COLO829 (cell line): ENCODE measurements at places on chromosomes 11 and 22.

GRCh38 chr22:22546490-22546889, 12.6 kb downstream of the PRAME start:
- DNase-seq, result no peak

DNA sequence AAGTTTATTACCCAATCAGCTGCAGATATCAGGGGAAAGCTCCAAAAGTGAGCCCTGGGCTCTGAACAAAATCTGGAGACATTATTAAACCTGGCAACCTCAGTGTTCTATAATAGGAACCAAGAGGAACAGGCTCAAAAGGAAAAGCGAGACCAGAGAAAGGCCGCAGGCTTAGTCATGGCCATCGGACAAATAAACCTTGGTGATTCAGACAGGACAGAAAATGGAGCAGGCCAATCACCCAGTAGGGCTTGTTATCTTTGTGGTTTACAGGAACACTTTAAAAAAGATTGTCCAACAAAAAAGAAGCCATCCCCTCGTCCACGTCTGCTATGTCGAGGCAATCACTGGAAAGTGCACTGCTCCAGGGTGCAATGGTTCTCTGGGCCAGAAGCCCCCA, 7.7 kb upstream of the PANX1 start:
- no peak for DNase-seq

DNA sequence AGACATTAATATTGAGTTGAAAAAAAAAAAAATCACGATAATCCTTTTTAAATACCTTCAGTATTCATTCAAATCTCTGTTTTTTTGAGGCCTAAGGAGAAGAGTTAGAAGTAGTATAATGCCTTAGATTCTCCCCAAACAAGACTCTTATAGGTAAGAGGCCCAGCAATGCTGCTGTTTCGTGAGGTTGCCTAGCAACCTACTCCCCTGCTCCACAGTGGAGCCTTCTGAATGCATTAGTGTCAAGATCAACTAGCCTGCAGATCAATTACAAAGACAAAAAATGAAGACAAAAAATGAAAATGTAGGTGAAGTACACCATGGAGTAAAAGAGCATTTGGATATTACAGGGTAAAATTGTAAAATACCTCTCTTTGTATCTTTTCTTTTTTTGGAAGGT, 229.8 kb upstream of the LUZP2 start:
- DNase-seq, result no peak

DNA sequence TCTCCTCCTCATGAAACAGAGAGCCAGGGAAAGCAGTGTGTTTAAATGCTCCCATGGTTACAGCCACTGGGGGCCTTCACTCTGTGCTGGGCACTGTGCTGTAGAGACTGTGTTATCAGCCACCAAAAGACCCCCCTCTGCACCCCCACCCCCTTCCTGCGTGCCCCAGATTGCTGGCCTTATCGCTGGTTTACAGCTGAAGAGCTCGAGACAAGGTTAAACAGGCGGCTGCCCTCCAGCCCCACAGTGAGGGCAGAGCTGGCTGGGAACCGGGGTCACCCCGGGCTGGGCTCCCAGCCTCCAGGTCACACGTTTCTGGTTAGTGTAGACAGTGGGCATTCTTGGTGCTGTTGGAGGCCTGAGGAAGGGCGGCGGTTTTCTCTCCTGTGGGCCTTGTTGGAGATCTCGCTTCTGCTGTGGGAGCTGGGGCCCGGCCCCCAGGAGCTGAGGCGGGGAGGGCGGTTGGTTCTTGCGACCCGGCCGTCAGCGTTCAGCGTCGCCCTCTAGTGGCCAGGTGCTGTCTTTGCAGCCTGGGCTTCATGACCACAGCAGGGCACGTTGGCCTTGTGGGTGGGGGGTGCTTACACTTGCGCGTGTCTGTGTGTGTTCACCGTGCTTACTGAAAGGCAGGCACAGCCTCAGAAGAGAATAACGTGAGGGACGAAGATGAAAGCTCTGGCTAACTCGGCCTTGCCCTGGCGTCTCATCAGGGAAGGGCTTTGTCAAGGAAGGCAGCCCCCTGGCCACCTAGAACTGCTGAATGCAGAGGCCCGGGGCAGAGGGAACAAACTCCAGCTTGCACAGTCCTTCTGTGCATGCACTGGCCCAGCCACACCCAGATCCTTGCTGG, 40.8 kb downstream of the TBC1D22A start:
- peak; percentile 40 for DNase-seq
